ENCODE measurements at places on chromosomes 2 and 18.

GRCh38 chr2:240567137-240567871 lies 980 bp upstream of the RNPEPL1 start:
- DNase-seq, result no peak

- DNase-seq, result no peak
Measured at GRCh38 chr2:135585586-135585985, 54.3 kb downstream of the R3HDM1 start.

GRCh38 chr2:179646173-179646769 lies 215.1 kb downstream of the ZNF385B start:
- DNase-seq, result no peak

DNA sequence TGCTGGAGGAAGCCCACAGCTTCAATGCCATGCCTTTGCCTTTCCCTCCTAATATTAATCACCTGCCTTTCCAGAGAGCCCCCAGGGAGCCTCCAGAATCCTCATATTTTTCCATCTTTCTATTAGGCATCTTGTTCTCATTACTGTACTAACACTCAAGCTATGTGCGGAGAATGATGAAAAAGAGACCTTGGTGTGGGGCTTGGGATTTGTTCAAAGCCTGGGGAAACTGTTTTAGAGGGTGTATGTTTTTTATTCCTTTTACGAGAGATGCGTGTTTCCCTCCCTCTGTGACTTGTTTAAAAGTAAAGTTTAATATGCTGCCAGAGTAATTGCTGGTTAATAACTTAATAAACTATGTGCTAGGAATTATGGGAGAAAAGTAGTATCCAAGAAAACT lies 102.4 kb upstream of the ZFP36L2 start:
- no peak for DNase-seq

- no peak for DNase-seq
Measured at GRCh38 chr18:55635439-55635838, 47.4 kb upstream of the TCF4 start.

GRCh38 chr2:85716346-85716914 lies 22.3 kb downstream of the GNLY start:
- DNase-seq, result no peak

DNA sequence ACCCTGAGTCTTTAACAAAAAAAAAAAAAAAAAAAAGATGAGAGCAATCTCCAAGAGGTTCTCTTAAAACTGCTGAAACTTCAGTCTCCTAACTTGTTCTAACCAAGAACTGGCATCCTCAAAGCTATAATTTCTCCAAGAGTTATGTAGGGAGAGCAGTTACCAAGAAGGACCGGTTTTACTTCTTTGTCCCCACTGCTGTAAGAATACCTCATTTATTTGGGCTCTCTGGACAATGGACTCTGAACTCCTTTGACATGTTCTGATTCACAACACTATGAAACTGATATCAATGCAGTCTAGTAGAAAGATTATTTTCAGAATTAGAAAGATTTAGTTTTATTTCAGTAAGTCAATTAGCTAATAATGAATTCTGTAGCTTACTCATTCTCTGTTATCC lies 84.5 kb upstream of the DTNB start:
- DNase-seq, result no peak

- no peak for DNase-seq
Measured at GRCh38 chr2:6648596-6649247, 217.0 kb downstream of the CMPK2 start.

GRCh38 chr18:23448291-23448690 lies 4.8 kb upstream of the RIOK3 start:
- DNase-seq, result no peak

DNA sequence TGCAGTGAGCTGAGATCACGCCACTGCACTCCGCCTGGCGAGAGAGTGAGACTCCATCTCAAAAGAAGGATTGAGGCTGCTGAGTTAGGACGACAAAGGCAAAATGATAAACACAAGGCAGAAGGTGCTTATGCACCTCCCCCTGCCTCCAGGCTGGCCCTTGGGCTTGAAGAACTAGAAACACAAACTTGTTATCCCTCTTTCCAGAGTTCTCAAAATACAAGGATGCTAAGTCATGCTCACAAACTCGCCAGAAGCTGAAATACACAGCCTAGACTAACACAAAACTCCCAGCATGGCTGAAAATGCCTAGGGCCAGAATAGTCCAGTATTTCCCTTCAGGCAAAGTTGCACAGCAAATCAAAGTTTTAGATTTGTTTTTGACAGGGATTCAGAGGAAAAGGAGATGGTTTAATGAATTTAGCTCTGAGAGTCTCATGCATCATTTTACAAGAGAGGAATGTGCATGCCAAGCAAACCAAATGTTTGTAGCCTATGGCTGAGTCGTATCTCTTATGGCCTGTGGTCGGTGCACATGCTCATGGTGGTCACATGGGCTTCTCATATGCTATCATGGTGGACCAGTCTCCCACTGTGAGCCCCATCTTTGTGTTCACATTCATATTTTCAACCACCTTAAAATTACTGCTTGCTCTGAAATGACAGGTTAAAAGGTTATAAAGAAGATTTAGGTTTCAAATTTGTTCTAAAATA lies 16.2 kb upstream of the MREG start:
- DNase-seq, result no peak

- DNase-seq, result no peak
Measured at GRCh38 chr2:34705551-34706247, 1106.6 kb upstream of the FAM98A start.

DNA sequence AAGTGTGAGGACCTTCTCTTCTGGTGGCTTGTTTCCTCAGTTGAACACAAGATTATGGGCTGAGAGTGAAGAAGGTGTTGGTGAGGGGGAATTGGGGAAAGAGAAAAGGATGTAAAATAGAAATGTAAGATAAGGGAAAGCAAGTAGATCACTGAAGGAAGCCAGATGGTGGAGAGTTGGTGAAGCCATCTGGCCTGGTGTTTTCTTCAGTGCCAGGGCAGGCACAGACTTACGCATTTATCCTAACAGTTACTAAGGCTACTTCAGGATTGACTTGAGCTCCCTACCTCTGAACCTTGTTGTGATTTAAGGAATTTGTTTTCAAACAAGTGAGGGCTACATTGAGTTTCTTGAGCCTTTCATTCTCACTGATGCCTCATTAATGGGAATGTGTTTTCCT lies 113.8 kb downstream of the GALNT1 start:
- no peak for DNase-seq

- DNase-seq, result no peak
Measured at GRCh38 chr2:118176601-118177000, 88.3 kb downstream of the INSIG2 start.

DNA sequence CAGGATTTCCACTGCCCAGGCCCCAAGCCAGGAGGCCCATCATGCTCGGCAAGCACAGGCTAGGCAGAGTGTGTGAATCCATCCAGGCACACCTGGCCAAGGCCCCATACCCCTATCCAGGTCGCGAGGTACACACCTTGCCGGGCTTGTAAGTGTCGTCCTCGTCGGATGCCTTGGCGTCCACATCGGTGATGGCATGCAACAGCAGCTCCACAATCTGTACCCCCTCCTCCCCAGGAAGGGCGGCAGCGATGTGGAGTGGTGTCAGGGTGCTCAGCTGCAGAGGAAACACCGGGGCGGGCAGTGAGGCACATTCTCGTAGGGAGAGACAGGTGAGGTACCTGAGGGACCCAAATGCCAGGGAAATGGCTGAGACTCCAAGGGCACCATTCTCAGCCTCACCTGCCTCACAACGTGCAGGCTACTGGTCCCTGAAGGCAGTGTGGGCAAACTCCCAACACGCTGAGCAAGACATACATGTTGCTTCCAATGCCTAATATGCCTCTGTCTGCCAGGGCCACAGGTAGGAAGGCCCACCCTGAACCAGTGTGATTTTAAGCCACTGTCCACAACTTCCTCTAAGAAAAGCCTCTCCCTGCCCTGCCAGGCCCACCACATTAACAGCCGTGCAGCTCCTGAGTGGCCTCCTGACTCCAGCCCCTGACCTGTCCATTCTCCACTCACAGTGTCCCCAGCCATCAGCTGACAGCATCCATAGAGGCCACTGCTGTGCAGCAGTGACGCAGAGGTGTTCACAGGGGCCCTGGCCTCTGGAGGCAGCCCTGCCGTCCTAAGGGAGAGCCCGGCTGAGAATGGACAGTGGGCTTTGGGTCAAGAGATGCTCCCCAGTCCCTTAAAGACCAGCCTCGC lies 44.9 kb downstream of the ANKMY1 start:
- DNase-seq, result no peak

DNA sequence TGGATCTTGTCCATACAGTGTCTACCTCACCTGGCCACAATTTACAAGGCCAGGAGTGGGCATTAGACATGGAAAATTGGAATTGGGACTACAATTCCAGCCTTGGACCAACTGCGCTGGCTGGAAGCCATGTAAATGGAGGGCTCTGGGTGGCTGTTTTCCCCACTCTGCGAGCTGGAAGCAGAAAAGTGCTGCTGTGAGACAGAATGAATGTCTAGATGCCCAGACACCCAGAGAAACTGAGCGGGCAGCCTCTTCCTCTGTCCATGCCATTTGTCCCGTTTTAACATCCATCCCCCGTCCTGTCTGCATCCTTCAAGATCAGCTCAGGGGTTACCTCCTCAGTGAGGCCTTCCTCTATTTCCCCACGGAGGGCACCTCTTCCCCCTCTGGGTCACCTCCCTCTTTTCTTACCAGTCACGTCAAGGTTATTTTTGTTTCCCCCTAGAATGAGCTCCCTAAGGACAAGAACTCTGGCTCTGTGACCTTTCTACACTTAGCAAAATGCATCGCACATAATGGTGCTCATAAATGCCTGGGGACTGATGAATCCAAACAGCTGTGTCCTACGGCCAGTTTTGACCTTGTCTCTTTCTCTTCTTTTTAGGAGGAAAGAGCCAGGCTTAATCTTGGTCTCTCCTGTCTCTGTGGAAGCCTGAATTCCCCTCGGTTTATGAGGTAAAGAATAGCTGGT lies 41.2 kb downstream of the MCFD2 start:
- DNase-seq, result no peak

GRCh38 chr2:234932591-234933168 lies 19.1 kb upstream of the SH3BP4 start:
- DNase-seq, result no peak

GRCh38 chr2:38971377-38971776 lies 81.7 kb downstream of the ARHGEF33 start:
- DNase-seq, result no peak

DNA sequence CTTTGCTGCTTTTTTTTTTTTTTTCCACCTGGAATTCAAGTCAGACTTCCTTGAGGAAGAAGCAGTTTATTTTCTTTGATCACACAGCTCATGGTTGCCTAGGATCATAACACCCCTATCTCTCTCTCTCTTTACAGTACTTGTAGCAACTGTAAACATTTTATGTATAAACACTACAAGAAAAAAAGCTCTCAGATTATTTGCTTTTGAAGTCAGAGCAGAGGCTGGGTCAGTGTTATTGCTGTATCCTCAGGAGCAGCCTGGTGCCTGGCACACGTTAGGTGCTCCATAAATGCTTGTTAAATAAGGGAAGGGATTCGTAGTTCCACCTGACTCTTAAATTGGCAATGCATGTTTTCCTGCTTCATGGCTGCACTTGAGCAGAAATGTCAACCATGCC lies 221.2 kb downstream of the TGIF1 start:
- DNase-seq, result no peak

DNA sequence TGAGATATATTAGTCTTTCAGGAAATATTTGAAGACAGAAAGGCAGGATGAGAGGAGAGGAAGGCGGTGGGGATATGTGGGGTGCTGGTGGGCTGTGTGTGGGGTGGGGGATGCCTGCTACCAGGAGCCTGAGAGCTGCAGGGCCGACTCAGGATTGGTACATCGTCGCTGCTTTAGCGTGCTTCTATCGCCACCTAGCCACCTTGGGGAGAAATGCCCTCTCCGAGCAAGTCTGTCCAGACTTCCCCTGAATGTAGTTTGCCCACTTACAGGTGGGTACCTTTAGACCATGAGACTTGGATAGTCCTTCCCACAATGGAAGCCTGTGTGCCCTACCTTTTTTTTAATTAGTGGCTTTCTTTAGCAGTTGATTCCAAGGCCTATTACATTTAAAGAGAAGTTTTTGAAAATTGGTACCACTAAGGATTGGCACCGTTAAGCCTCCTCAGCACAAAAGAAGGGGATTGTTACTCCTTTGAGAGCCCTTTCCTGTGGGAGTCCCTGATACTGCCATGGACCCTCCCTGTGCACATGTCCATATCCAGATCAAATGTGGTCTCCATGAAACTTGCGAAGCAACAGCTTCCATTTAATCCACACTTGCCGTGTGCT lies 114.1 kb upstream of the NDUFV2 start:
- peak; percentile 58 for DNase-seq

DNA sequence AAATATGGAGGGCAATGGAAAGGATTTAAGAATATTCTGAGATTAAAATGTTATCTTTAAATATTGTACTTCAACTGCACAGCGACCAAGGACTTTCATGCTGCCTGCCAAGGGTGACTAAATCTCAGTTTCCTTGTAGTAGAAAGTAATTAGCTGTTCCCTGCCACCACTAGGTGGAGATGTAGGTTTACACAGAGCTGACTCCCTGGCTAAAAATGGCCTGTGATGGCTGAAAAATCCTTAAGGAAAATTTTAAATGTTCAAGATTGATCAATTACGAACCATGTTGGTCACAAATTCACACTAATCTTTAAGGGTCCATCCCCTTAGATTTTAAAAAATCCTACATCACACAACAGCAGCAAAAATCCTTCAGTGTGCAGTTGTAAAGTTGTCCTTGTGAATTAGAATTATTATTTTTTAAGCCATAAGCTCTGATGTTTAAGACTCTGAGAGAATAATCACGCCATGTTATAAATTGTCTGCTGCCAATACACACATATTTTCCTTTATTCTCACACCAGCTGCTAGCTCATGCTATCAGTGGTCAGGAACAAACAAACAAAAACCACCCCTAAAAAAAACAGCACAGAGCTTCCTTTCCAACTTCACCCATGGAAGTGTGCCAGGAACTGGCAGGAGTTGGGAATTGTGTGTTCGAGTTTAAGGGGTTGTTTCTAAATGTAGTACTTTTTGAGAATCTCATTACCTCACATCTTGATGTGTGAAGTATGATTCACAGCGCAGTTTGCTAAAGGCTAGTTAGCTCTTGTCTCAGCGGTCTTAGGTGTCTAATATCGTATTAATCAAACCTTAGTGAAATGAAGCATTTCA lies 399.8 kb downstream of the TMEM182 start:
- peak; percentile 27 for DNase-seq

- no peak for DNase-seq
Measured at GRCh38 chr2:69192176-69192945, 179.4 kb downstream of the ANTXR1 start.

- no peak for DNase-seq
Measured at GRCh38 chr2:47346638-47347037, 56.3 kb upstream of the MSH2 start.

DNA sequence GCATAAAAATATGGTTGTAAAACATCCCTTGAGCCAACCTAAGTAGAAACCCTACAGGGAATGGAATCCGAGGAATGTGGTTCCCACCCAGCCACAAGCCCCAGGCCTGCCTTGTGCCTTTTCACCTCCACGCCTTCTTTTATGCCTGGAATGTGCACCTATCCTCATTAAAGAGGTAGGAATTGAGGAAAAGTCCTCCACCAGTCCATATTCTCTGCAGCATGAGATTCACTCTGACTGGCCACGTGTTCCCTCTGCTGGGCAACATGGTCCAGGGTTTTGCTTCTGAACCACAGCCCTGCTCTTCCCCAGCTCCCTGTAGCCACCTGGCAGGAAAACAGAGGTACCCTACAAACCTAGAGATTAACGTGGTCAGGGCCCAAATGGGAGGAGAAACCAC lies 787.9 kb upstream of the RAB6C start:
- no peak for DNase-seq

All from NCI-H1436 (cell line).